ENCODE measurements at places on chromosomes 1 and 21.

DNA sequence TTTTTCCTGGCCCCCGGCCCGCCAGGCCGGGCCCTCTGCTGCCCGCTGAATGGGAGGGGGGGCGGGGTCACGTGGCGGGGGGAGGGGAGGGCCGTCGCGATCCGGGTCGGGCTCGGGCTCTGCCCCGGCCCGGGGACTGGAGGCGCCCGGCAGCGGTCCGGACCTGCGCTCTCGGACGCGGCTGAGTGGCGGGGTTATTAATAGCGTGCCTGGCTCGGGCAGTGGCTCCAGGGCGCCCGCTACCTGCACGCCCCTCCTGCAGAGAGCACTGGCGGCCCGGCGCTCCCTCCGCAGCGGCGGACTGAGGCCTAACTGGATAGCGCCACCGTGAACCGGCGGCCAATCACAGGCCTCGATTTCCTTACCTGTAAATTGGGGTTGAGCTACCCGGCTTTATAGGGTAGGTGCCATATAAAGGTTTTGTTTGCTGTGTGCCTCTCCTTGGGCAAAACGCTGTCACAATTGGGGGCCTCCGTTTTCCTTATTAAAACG, 28.1 kb downstream of the AHDC1 start:
- DNase-seq: peak; percentile 53

DNA sequence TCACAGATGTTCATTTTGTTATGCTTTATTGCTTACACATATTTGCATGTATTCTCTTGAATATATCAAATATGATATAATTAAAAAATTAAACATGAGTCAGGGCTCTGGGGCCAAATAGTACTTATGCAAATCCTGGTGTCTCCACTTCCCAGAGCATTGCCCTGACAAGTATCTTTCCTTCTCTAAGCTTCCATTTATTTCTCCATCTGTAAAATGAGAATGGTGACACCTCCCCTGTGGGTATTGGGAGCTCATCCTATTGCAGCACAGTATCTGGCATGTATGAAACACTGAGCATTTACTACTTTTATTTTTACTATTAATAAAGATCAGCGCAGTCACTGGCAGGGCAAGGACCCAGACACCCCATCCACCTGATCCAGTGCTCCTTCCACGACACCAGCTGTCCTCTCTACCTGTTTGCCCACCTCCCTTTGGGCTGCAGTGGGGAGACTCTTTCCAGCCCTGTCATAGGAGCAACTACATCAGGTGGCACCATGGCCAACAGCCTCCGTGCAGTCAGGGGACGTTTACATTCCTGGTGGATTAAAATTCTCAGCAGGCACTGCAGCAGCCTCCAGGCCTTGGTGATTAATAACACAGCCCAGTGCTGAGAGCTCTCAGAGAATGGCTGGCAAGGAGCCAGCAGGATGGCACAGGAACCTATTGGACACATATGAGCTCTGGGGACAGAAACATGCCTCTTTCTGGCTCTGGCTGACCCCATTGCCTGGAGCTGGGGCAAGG, 113.0 kb downstream of the DMRTB1 start:
- DNase-seq: no peak

- no peak for DNase-seq
Measured at GRCh38 chr1:164240081-164240480, 318.9 kb upstream of the PBX1 start.

- no peak for DNase-seq
Measured at GRCh38 chr1:9901148-9902059, 8.7 kb downstream of the CTNNBIP1 start.

DNA sequence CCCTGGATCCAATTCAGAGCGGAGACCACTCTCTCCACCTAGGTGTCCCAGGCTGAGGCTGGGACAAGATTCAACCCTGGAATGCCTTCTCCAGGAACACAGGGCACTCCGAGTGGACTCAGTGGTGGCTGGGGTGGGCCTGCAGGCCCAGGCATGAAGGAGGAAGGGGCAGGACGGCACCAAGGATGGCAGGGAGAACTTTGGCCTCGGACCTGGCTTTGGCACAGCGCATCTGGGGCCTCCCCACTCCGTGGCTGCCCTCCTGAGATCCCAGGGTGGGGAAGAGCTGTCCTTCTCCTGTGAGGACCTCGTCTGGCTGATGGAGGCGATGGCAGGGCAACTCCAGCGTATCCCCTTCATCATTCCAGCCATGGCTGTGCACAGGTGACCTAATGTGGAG, 35.6 kb downstream of the DHCR24 start:
- no peak for DNase-seq

DNA sequence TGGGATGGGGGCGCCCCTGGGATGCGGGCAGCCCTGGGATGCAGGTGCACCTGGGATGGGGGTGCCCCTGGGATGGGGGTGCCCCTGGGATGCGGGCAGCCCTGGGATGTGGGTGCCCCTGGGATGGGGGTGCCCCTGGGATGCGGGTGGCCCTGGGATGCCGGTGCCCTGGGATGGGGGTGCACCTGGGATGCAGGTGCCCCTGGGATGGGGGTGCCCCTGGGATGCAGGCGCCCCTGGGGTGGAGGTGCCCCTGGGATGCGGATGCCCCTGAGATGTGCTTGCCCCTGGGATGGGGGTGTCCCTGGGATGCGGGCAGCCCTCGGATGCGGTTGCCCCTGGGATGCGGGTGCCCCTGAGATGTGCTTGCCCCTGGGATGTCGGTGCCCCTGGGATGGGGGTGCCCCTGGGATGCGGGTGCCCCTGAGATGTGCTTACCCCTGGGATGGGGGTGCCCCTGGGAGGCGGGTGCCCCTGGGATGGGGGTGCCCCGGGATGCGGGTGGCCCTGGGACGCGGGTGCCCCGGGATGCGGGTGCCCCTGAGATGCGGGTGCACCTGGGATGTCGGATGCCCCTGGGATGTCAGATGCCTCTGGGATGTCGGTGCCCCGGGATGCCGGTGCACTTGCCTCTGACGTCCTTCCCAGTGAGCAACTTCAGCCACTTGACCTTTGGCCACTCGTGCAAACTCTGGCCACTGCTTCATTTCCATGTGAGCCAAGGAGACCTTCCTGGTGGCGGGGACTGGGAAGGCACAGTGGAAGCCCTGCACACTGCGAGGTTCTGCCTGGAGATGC, 37.3 kb upstream of the SLC19A1 start:
- DNase-seq: no peak

DNA sequence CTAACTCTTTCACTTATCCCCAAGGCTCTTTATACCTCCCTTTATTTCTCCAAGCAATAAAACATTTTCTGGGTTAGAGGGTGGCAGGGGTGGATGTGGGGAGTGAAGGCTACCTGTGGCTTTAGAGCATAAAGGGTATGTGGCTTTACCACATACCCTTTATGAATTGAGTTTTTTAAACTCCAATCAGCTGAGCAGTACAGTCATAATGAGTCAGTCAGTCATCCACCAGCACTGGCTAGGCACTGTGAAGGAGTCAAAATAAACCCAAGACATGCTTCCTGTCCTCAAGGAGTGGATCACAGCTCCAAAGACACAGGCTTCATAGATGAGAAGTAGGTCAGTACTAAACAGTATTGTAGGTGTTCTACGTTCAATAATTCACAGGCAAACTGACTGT, 2.6 kb upstream of the TDRD10 start:
- no peak for DNase-seq

DNA sequence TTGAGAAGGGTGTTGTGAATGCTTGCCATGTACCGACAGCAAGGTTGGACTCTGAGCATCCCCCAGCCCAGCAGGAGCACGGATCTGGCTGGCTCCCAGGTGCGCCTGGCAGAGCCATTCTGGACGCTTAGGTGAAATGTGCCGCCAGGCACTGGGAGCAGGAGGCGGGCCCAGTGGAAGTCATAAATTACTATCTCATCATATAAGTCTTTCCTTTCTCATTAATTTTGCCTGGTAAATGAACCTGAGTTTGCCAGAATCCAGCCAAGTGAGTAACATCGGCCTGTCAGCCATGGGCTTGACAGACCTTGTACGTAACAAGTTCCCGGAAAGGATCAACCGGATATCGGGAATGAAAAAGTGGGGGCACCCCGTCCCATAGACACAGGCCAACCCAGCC, 179.5 kb upstream of the ARHGEF16 start:
- no peak for DNase-seq

GRCh38 chr1:218401998-218402785, 57.1 kb downstream of the TGFB2 start:
- no peak for DNase-seq

DNA sequence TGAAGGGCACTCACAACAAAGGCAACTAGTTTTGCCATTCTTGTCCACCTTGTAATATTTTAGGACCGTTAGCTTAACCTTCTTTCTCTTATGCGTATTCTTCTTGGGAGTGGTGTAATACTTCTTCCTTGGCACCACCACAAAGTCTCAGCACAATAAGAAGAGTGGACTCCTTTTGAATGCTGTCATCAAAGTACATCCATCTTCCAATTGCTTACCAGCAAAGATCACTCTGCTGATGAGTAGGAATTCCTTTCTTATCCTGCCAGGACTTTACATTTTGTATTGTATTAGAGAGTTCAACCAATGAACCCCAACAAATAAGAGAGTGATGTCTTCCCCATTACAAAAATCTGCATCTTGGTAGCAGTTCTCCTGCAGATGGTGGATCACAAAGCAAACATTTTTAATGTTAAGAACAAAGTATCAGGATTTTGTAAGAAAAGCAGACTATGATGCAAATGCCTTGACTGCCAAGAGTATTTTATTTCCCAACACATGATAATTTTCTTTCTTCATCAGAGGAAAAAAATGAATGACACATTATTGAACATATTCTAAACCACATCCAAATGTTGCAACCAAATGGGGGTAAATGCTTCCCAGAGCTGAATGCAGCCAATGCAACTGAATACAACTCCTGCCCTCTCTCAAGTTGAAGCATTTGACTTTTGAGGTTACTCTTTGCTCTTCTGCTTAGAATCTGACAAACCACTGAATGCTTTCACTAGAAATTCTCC, 5.1 kb upstream of the ARNT start:
- no peak for DNase-seq

- no peak for DNase-seq
Measured at GRCh38 chr1:188194916-188195315, 1366.2 kb downstream of the PLA2G4A start.
